ENCODE measurements at places on chromosomes 1 and 21.

- DNase-seq, result no peak
Observed at GRCh38 chr1:247825362-247825761, 1.4 kb upstream of the OR14A16 start.

DNA sequence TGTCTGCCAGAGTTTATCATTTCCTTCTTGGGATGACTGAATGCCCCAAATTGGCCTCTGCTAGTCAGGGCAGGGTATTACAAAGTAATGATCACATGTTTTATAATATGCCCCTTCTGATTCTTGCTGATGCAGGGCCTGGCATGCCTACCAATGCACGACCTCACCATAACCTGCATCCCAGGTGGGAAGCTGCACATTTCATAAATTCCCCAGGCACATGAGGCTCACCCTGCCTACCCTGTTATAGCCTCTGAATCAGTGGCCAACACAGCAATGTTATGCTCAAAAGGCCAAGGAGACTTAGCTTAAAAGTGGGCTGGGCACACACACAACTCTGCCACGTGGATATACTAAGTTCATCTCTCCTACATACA is 28.0 kb upstream of the XPR1 start:
- no peak for DNase-seq

DNA sequence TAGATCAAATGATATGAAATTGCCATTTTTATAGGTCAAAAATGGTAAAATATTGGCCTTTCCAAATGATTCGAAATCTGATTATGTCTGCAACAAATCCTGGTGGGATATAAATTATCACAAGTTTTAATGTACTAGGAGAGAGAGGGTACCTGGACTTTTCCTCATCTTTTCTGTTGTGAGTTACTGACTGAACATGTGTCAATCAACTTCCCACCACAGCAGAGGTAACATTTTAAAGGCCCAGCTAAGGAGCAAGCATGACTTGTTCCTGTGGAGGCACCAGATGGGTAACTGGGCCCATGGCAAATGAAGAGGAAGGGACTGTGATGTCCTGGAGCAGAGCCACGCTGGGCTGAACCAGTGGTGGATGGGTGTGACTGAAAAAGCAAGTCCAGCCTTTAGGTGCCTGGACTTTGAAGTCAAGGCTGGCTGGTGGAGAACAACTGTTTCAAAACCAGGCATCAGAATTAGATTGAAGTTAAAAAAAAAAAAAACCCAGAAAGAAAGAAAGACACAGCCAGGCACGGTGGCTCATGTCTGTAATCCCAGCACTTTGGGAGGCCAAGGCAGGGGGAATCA is 6.6 kb downstream of the MR1 start:
- DNase-seq, result no peak

- DNase-seq, result no peak
Observed at GRCh38 chr1:32221581-32221979, 573 bp downstream of the TMEM234 start.

- no peak for DNase-seq
Observed at GRCh38 chr1:54987427-54987826, 7.0 kb downstream of the TMEM61 start.

- DNase-seq, result no peak
Observed at GRCh38 chr1:164855716-164856329, 296.8 kb downstream of the PBX1 start.

GRCh38 chr1:229209386-229209785 is 61.5 kb upstream of the RAB4A start:
- no peak for DNase-seq

DNA sequence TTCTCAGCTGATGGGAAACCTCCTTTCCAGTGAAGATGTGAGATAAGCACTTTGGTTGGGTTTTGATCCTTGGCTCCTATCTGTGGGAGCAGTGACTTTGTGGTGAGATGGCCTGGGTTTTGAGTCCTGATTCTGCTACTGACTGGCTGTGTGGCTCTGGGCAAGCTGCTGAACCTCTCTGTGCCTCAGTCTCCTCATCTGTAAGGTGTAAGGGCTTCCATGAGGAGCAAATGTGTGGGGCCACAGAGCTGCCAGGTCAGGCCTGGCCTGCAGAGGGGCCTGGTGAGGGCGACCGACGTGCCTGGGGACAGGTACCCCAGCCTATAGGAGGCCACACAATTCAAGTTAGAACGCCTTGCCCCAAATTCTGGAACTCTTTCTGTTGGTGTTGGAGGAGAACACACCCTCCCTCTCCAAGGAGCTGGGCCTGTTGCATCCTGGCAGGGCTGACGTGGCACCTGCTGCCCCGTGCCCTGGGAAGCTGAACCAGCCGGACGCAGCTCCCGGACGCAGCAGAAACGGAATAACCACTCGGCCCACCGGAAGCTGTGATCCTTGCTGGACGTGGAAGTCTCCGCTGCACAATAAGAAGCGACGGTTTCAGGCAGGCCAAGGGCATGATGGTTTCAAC is 62.7 kb downstream of the AGPAT3 start:
- no peak for DNase-seq

- no peak for DNase-seq
Observed at GRCh38 chr1:236948381-236948780, 55.9 kb downstream of the MT1HL1 start.

GRCh38 chr1:169015464-169015863 is 91.0 kb upstream of the ATP1B1 start:
- no peak for DNase-seq

DNA sequence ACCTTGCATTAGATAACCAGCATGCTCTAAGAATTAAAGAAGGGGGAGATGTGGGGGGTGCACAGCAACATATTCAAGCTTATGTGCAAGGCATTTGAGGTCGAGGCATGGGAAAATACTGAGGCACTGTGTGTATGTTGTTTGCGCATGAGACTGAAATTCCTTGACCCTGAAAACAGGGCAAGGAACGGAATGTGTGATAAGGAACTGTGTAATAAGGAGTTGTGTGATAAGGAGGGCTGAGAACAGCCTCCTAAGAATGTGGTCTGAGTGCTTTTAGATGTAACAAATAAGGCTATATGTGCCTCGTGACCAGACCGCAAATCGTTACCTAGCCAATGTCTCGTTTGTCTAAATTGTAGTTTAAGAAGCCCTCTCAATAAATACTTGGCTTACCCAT is 26.5 kb upstream of the ITLN1 start:
- DNase-seq, result no peak

- no peak for DNase-seq
Observed at GRCh38 chr1:234963180-234963903, 165.3 kb downstream of the TOMM20 start.

DNA sequence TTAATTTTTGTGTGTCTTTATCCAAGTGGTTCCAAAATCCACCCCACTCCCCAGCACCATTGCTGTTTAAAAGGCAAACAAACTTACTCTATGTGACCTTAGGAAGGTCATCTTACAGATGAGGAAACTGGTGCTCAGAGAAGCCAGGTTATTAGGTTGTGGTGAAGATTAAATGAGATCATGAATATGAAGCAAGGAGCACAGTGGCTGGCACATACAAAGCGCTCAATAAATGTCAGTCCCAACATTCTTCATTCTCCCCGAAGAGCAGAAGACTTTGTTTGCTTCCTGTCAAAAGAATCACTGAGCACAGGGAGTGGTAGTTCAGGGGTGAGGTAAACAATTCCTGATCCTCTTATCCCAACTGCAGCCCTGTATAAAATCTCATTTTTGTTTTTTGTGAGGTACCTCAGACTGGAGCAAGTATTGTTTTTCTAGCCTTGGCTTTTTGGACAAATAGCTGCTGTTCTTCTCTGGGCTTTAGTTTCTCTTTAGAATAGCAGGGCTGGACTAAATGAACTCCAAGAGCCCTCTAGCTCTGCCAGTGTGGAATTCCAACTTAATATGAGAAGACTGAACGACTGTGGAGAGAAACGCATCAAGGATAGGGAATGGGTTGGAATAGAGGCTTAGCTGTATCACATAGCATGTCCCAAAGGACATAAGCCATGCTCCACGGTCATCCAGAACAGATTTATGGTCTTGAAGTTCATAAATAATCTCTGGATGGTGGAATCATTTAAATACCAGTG is 455.3 kb upstream of the USP24 start:
- DNase-seq, result no peak

DNA sequence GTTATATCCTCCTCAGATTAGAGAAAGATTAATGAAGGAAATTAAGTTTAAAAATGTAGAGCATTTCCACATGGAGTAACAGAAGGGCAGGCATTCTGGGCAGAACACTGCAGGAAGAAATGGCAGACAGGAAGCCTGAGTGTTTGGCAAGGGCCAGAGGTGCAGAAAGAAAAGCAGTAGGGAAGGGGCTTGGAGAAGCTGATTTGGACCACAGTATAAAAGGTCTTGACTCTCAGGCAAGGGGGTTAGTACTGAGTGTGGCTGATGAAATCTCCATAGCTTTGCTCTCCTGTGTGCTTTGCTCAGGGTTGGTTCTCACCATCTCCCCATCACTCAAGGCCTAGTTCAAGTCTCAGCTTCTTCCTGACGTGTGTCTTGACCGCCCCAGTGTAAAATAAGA is 80.2 kb downstream of the SLC45A1 start:
- no peak for DNase-seq

DNA sequence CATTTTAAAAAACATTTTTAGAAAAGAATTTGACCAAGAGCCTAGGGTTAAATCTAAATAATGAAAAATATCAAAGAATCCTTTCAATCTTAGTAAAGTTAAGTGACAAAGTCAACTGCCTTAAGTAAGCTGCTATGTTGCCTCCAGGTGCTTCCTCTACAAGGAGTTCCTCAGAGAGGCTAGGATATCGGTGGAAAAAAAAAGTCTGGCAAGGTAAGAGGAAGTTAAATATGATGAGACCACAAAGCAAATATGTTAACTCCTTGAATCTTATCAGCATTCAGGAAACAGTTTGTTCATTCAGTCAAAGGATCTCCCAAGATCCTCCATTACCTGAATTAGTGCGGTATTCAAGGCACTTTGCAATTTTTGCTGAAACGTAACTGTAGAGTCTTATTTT is 563.5 kb downstream of the PTPRC start:
- no peak for DNase-seq

GRCh38 chr1:195939844-195940243 is 668.4 kb downstream of the KCNT2 start:
- no peak for DNase-seq

DNA sequence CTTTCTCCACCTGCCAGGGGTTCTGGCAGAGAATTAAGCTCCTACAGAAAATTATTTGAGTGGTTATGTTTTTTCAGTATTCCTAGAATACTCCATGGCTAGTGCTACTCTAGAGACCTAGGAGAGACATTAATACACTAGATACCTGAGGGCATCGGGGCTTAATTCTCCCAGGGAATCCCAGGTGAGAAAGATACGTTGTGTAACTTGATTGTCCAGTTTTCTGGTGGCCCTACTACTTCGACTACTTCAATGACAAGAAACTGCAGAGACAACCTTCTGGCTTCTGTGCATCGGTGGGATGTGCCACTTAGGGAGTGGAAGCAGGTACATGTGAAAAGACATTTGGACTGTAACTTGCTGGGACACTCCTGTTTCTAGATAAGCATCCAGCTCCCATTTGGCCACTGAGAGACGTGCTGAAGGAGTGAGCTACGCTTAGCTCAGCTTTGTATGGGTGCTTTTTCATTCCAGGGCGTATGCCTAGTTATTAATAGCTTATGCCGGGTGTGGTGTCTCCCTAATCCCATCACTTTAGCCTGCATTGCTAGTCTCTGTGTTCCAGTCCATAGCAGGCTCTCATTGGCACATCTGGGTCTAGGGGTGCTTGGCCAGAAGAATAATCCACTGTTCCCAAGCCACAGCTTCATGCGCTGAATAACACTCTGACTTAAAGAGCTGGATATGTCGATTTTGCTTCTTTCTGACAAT is 300.7 kb downstream of the SIPA1L2 start:
- DNase-seq, result no peak

DNA sequence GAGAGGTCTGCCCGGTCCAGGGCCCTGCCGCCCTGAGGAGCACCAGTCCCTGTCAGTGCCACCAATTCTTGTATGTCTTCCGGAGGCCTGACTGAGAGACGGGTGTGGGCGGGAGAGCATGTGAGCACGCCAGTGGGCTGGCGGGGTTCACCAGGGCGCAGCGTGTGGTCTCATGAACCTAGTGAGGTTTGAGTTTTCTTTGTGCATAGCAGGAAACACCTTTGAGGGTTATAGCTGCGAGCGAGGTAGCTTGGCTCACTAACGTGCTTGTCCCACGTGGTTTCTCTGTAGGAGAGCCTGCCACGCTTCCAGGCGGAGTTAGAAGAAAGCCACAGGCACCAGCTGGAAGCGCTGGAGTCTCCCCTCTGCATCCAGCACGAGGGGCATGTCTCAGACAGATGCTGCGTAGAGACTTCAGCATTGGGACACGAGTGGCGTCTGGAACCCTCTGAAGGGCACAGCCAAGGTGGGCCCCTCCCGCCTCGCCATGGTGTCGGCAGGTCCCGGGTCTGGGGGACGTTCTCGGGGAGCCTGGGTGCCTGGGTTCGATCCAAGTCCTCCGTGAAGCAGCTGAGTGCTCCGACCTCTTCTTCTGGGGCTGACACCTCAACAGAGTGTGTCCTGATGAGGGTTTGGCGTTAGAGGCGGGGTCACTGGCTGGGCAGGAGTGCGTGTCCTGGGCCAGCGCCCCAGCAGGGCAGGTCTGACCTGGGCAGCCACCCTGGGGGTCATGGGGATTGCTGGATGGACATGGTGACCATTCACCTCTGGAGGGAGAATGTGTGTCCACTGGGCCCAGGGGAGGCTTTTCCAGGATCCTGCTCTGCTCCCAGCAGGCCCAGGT is 31.4 kb downstream of the PCNT start:
- DNase-seq, result no peak

- no peak for DNase-seq
Observed at GRCh38 chr1:173287785-173288184, 80.7 kb upstream of the TNFSF4 start.

DNA sequence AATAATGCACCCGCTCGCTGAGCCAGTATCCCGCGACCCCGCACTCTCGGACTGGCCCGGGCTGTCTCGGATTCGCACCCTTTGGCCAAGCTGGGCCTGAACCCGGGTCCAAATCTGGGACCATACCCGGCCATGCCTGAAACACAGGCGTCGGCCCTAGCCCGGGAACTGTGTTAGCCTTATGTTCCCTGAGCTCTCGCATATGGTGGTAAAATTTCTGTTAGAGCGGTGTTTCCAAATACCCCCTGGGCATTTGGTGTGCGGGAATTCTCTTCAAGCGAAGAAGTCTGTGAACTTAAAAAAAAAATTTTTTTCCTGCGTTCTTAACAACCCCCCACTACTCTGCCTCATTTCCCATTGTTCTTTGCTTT is 3.1 kb downstream of the RNF220 start:
- DNase-seq, result no peak

DNA sequence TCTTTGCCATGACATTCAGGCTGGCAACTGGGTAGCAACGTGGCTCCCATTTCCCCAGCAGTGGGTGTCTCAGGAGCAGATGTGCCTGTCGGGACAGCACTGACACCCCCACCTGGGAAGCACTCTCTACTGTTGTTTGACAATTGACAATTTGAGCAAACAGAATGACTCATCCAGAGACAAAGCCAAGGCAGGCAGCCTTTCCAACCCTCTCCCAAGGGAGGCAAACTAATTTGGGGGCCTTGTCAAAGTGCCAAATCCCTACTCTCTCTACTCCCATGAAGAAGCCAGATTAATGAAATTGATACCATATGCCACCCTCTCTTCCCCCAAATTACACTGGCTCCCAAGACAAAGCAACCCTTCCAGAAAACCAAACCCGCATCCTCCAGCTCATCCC is 65.6 kb downstream of the GRIK3 start:
- no peak for DNase-seq

GRCh38 chr1:33155877-33156538 is 25.8 kb downstream of the TRIM62 start:
- no peak for DNase-seq

GRCh38 chr1:62391369-62391971 is 45.4 kb upstream of the USP1 start:
- DNase-seq, result peak; percentile 9

- no peak for DNase-seq
Observed at GRCh38 chr1:170146720-170147263, 1.0 kb downstream of the NTMT2 start.

- DNase-seq, result no peak
Observed at GRCh38 chr1:239735111-239735510, 348.7 kb downstream of the CHRM3 start.

All from anterior cingulate cortex (tissue), 58 donors.